GM18507 (cell line): ENCODE measurements at places on chromosomes 13 and 19.

GRCh38 chr13:110699148-110700145, 6.5 kb downstream of the CARS2 start:
- no peak for DNase-seq

DNA sequence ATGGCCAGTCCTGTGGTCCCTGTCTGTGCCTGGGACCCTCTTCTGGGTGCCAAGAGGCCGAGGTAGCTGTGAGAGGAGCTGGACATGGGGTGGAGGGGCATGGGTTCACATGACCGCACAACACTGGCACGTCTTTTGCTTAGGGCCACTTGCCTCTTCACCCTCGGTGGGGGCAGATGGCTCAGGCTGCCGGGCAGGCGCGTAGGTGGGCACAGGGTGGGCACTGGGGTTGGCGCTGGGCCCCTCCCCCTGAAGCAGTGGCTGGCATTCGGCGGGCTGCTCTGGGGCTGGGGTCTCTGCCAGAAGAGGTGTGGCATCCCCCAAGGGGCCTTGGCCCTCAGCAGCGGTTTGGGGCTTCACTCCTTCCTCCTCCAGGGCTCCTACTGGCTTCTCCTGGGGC, 8.4 kb downstream of the PALM3 start:
- DNase-seq: no peak

DNA sequence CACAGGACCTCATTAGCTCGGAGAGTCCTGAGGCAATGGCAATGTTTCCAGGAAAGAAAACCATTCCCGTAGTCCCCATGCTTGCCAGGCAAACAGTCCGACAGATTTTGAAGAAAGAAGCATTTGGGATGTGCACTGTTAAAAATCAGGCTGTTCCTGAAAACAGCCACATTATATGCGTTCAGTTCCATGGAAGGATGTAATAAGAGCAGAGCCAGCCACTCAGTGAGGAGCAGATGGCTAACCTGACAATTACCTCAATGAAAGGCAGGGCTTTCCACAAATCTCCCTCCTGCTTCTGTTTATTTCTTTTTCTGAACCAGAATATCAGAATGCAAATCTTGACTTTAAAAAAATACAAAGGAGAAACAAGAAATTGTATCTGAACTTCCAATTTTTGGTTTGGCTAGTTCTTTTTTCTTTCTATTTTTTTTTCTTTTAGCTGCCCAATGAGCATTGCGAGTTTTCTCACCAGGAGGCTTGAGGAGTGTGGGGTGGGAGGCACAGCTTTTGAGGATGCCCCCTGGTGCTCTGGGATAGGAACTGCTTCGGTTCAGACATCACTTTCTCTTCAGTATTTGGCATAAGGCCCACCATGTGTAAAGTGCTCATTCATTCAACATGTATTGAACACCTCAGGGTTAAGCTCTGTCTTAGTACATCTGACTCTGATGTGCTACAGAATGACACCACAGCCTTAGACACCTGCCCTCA, 124.2 kb downstream of the TBC1D4 start:
- no peak for DNase-seq

DNA sequence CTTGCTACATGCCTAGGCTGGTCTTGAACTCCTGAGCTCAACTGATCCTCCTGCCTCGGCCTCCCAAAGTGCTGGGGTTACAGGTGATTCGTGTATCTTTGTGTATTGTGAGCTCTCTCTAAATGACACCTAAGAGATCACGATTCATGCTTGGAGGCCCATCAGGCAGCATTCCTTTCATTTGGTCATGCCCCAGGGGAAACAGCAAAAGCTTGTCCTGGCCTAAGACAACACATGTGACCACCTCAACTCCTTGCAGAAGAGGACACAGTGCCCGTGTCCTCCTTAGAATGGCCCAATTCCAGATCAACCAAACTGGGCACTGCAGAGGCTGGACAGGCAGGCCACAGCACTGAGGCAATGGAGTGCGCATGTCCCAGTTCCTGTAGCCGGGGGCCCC, 32.5 kb downstream of the ZC3H4 start:
- no peak for DNase-seq

- no peak for DNase-seq
Observed at GRCh38 chr13:34035676-34036325, 217.9 kb downstream of the RFC3 start.

- no peak for DNase-seq
Observed at GRCh38 chr13:100440751-100441425, 147.7 kb downstream of the GGACT start.

DNA sequence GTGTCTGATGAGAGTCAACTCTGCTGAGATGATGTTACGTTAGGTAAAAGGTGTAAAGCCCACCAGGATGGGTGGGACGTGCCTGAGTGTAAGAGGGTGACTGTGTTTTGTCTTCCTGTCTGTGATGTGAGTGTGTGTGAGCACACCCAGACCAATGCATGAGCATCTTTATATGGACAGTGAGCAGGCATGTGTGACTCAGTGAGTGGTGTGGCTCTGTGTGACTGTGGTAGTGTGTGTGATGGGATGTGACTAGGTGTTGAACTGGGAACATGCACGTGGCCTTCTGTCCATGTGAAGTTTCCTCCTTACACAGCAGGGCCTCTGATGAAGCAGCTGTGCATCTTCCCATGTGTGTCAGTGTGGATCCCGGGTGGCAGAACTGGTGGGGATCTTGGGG, 17.8 kb upstream of the LGALS16 start:
- no peak for DNase-seq

- DNase-seq: no peak
Observed at GRCh38 chr19:16368385-16369305, 44.0 kb downstream of the KLF2 start.
